ENCODE measurements at places on chromosomes 3 and 15. TPM values are rescaled to one million over a fixed set of nuclear protein-coding genes. Genes with fewer than 3 reads are reported as not detected.

DNA sequence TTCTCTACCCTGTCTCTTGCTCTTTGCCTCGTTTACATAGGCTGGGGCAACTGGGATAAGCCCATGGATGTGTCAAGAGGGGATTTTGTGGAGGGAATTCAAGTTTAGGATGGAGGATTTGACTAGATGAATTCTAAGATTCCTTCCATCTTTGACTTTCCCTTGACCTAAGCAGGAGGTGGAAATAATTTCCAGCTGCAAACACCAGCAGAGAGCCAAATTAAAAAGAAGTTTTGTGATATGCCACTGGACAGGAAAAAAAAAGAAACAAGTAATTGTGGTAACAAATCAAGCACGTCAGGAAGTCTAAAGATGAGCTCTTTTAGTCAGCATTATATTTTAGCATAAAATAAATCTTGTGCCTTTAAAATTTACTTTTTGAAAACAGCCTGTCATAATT, 49.8 kb downstream of the KCNMB2 start:
- no peak overlapping the region for H3K27ac ChIP-seq
- H3K4me1 ChIP-seq = no peaks in the 10 kb centered on the region
- DNase-seq = no peak
- no peak overlapping the region for H3K4me3 ChIP-seq
- H3K36me3 ChIP-seq = no peaks in the 10 kb centered on the region

GRCh38 chr3:21508246-21508645, 242.8 kb downstream of the ZNF385D start:
- H3K4me1 ChIP-seq = no peaks in the 10 kb centered on the region
- no peak overlapping the region for H3K27ac ChIP-seq
- no peak for DNase-seq
- no peaks in the 10 kb centered on the region for H3K27me3 ChIP-seq
- no peaks in the 10 kb centered on the region for H3K36me3 ChIP-seq

GRCh38 chr3:166955201-166955939, 424.7 kb downstream of the ZBBX start:
- H3K4me3 ChIP-seq = no peak overlapping the region
- DNase-seq = no peak
- no peak overlapping the region for H3K27ac ChIP-seq
- H3K27me3 ChIP-seq = no peaks in the 10 kb centered on the region
- no peaks in the 10 kb centered on the region for H3K36me3 ChIP-seq

DNA sequence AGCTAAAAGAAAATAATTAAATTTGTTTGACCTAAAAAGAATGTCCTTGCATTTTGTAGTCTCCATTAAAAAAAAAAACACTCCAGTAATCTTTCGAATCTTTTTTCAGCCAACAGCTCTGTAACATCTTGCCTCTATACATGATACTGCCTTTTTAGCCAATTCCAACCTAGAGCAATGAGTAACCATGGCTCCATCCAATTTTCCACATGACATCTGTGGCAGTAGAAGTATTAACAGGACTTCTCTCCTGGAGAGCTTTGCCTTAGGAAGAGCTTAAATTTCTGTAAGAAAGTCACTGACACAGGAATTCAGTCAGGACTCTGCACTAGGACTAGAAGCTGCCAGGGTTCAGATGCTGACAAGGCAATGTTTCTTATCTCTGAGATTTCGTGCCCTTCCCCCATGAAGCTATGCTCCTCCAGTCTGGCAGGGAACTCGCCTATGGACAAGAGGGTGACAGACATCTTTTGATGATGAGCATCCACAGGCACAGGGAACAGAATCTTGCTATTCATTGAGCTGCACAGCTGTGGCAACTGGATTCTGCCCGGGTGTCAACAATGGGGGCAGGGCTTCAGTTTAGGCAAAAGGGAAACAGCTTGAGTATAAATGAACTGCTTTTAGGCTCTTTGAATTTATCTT, 81.8 kb downstream of the ALCAM start:
- DNase-seq = no peak
- H3K4me3 ChIP-seq = no peak overlapping the region
- no peak overlapping the region for H3K27ac ChIP-seq

GRCh38 chr15:98874773-98875172, 132.8 kb downstream of the PGPEP1L start:
- no peak overlapping the region for H3K27ac ChIP-seq
- no peak overlapping the region for H3K4me3 ChIP-seq
- H3K36me3 ChIP-seq = no peaks in the 10 kb centered on the region
- H3K4me1 ChIP-seq = peaks cover 53% of the 10 kb centered on the region
- no peak for DNase-seq

DNA sequence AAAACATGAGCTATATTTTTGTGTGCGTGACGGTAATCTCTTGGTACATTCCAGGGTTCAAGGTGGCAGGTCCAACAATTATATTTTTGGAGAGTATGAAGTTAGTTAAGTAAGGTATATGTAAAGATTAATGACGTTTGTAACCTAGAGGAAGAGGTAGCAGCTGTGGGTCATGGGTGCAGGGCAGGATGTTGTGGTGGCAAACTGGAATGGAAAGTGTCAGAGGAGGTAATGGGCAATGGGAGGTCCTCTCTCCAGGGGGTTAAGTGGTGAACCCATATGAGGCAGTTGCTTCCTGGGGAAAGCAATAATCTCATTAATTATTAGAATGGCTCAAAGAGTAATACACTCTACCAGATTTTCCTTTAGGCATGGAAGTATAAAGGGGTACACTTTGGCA, 1.0 kb upstream of the CD200R1L start:
- no peaks in the 10 kb centered on the region for H3K36me3 ChIP-seq
- H3K4me1 ChIP-seq = no peaks in the 10 kb centered on the region
- no peak overlapping the region for H3K4me3 ChIP-seq
- no peaks in the 10 kb centered on the region for H3K27me3 ChIP-seq

GRCh38 chr15:66323312-66323928, 30.1 kb downstream of the DIS3L start:
- H3K36me3 ChIP-seq = peaks cover 38% of the 10 kb centered on the region
- H3K27me3 ChIP-seq = no peaks in the 10 kb centered on the region
- no peak overlapping the region for H3K27ac ChIP-seq
- no peaks in the 10 kb centered on the region for H3K4me1 ChIP-seq
- no peak for DNase-seq
- H3K4me3 ChIP-seq = no peak overlapping the region

DNA sequence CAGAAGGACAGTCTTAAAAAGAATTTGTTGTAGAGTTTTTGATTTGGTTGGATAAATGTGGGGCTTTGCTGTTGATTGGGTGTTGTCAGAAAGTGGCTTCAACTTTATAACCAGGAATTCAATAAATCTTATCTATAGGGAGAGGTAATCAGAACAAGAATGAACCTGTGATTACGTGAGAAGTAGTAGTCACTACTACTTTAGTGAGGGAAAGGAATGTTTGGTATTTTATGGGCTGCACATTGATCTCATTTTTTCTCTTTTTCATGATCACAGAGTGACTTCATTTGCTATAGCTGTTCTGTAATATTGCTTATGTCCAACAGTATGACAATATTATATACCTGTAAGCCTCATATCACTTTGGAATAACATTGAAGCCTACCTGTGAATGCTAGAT, 485.2 kb upstream of the BCHE start:
- no peak overlapping the region for H3K4me3 ChIP-seq
- H3K27ac ChIP-seq = no peak overlapping the region
- no peaks in the 10 kb centered on the region for H3K4me1 ChIP-seq
- H3K36me3 ChIP-seq = no peaks in the 10 kb centered on the region
- H3K27me3 ChIP-seq = no peaks in the 10 kb centered on the region
- DNase-seq = no peak

- H3K4me3 ChIP-seq = no peak overlapping the region
- no peaks in the 10 kb centered on the region for H3K4me1 ChIP-seq
- H3K27ac ChIP-seq = no peak overlapping the region
- H3K27me3 ChIP-seq = no peaks in the 10 kb centered on the region
These were observed 198.7 kb upstream of the CMC1 start for GRCh38 chr3:28042707-28043106.

- DNase-seq = no peak
- H3K27ac ChIP-seq = no peak overlapping the region
- no peaks in the 10 kb centered on the region for H3K27me3 ChIP-seq
- no peaks in the 10 kb centered on the region for H3K36me3 ChIP-seq
- no peaks in the 10 kb centered on the region for H3K4me1 ChIP-seq
These were observed 124.7 kb downstream of the RPL22L1 start for GRCh38 chr3:170745211-170745718.

GRCh38 chr15:90248789-90249202, 560 bp upstream of the TTLL13 start:
- peak overlapping the region; percentile 94 for H3K4me3 ChIP-seq
- no peaks in the 10 kb centered on the region for H3K27me3 ChIP-seq
- H3K36me3 ChIP-seq = no peaks in the 10 kb centered on the region
- H3K4me1 ChIP-seq = peaks cover 11% of the 10 kb centered on the region
- no peak for DNase-seq

GRCh38 chr3:59692117-59692516, 642.3 kb upstream of the CFAP20DC start:
- no peak for DNase-seq
- no peaks in the 10 kb centered on the region for H3K27me3 ChIP-seq
- no peak overlapping the region for H3K4me3 ChIP-seq
- H3K27ac ChIP-seq = no peak overlapping the region
- H3K4me1 ChIP-seq = no peaks in the 10 kb centered on the region
- H3K36me3 ChIP-seq = no peaks in the 10 kb centered on the region

- H3K4me3 ChIP-seq = no peak overlapping the region
- H3K36me3 ChIP-seq = no peaks in the 10 kb centered on the region
- no peak overlapping the region for H3K27ac ChIP-seq
- H3K27me3 ChIP-seq = no peaks in the 10 kb centered on the region
- peaks cover 55% of the 10 kb centered on the region for H3K4me1 ChIP-seq
- DNase-seq = no peak
These were observed 109.8 kb downstream of the TNIK start for GRCh38 chr3:171350364-171350763.

DNA sequence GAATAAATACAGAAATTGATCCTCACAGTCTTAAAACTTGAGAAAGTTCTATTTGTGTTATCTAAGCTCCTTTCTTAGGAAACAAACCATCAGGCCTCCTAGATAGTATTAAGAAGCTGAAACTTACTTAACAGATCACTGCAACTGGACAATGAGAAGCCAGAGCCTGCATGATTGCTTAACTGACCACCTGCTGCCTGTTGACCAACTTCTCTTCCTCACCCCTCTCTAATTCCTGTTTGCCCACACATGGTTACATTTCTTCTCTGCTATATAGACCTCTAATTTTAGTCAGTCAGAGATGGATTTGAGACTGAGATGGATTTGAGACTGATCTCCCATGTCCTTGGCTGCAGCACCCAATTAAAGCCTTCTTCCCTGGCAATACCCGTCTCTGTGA, 13.5 kb downstream of the CCPG1 start:
- no peaks in the 10 kb centered on the region for H3K27me3 ChIP-seq
- peaks cover 3% of the 10 kb centered on the region for H3K36me3 ChIP-seq
- H3K27ac ChIP-seq = no peak overlapping the region

DNA sequence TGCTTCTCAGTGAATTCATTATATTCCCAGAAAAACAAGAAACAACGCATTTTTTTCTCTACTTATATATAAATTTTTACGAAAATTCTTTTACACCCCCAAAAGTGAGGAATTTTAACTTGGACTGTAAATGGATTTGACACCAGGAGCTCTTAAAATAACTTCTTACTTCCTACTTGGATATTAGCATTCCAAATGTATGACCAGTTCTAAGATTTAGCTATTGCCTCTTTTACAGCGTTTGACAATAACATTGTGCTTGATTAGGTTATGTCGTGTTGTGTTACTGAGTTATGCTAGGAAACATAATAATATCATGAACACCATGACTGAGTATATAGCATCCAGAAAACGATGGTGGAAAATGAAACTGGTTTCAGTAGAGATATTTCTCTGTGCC, 177.0 kb downstream of the CNTN6 start:
- no peaks in the 10 kb centered on the region for H3K36me3 ChIP-seq
- no peaks in the 10 kb centered on the region for H3K4me1 ChIP-seq
- DNase-seq = no peak
- H3K27me3 ChIP-seq = no peaks in the 10 kb centered on the region
- no peak overlapping the region for H3K27ac ChIP-seq

DNA sequence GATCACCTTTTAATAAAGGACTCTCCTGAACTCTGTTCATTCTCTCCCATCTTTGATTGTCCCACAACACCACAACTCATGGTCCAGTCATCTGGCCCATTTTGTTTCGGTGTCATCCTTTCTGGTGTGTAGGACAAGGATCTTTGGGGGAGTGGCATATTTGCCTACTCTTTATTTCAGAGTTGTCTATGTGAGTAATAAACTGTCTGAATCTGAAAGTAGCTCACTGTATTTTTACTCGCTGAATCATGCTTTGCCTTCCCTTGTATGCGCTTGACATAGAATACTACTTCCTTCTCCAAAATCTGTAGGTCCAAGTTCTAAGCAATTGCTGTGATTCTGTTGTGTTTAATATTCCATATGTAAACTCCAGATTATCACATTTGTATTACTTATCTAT, 29.9 kb upstream of the NOX5 start:
- no peaks in the 10 kb centered on the region for H3K27me3 ChIP-seq
- H3K36me3 ChIP-seq = no peaks in the 10 kb centered on the region
- no peak overlapping the region for H3K4me3 ChIP-seq
- no peak for DNase-seq
- H3K4me1 ChIP-seq = no peaks in the 10 kb centered on the region
- no peak overlapping the region for H3K27ac ChIP-seq

GRCh38 chr3:33202711-33203457, 15.7 kb downstream of the SUSD5 start:
- H3K4me1 ChIP-seq = no peaks in the 10 kb centered on the region
- DNase-seq = no peak
- no peaks in the 10 kb centered on the region for H3K36me3 ChIP-seq
- no peaks in the 10 kb centered on the region for H3K27me3 ChIP-seq
- no peak overlapping the region for H3K4me3 ChIP-seq
- H3K27ac ChIP-seq = no peak overlapping the region

GRCh38 chr3:148466143-148466542, 231.6 kb upstream of the AGTR1 start:
- no peak overlapping the region for H3K4me3 ChIP-seq
- DNase-seq = no peak
- no peaks in the 10 kb centered on the region for H3K36me3 ChIP-seq

DNA sequence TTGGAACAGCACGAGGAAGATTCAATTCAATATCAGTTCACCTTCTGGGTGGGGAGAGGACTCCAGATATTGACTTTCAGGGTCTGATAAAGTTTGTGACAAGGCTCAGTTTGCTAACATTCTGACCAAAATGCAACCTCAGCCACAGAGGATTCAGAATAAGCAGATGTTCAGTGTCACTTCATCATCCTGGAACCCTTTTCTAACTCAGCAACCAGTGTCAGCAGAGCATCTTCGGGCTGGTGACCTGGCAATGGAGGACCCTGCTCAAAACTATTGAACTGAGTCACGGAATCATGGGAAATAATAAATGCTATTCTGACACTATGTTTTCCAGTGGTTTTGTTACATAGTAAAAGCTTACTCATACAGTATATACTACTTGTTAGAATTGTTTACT, 433.4 kb upstream of the CFAP20DC start:
- H3K4me3 ChIP-seq = no peak overlapping the region
- no peak for DNase-seq
- H3K36me3 ChIP-seq = no peaks in the 10 kb centered on the region
- H3K27me3 ChIP-seq = no peaks in the 10 kb centered on the region
- H3K4me1 ChIP-seq = no peaks in the 10 kb centered on the region

- no peaks in the 10 kb centered on the region for H3K36me3 ChIP-seq
- peak overlapping the region; percentile 36 for H3K27ac ChIP-seq
- H3K4me1 ChIP-seq = peaks cover 9% of the 10 kb centered on the region
- peak; percentile 69 for DNase-seq
- H3K27me3 ChIP-seq = no peaks in the 10 kb centered on the region
- H3K4me3 ChIP-seq = no peak overlapping the region
These were observed 15.4 kb downstream of the WNT5A start for GRCh38 chr3:55471522-55472280.

GRCh38 chr3:27115352-27115751, 253.8 kb downstream of the NEK10 start:
- H3K4me1 ChIP-seq = peaks cover 4% of the 10 kb centered on the region
- no peaks in the 10 kb centered on the region for H3K36me3 ChIP-seq
- H3K27ac ChIP-seq = no peak overlapping the region
- no peaks in the 10 kb centered on the region for H3K27me3 ChIP-seq

The GOLGA6L10 gene
- 0.21 TPM for total RNA-seq

The CCR1 gene
- 2.3 TPM for total RNA-seq

The ANKUB1 gene
- not detected for total RNA-seq

The IL17RB gene
- total RNA-seq = 1.3 TPM

The UTS2B gene
- 0.43 TPM for total RNA-seq
